ENCODE measurements at places on chromosomes 6 and 20. TPM values are rescaled to one million over a fixed set of nuclear protein-coding genes. Genes with fewer than 3 reads are reported as not detected.

Gene NFKBIL1
- 28.2 TPM for polyA plus RNA-seq

Gene SALL4
- not detected for polyA plus RNA-seq

Gene KCNK17
- not detected for polyA plus RNA-seq

Gene IMPG1
- polyA plus RNA-seq: 0.69 TPM

Gene CDSN
- not detected for polyA plus RNA-seq

Gene MLIP
- 1.7 TPM for polyA plus RNA-seq

Gene ISM1
- 2.0 TPM for polyA plus RNA-seq

Gene STK4
- polyA plus RNA-seq: 4.3 TPM

Gene BTBD9
- polyA plus RNA-seq: 4.2 TPM

Gene ENTPD6
- 59.0 TPM for polyA plus RNA-seq

Gene MYLK2
- not detected for polyA plus RNA-seq

Gene GHRH
- polyA plus RNA-seq: not detected

DNA sequence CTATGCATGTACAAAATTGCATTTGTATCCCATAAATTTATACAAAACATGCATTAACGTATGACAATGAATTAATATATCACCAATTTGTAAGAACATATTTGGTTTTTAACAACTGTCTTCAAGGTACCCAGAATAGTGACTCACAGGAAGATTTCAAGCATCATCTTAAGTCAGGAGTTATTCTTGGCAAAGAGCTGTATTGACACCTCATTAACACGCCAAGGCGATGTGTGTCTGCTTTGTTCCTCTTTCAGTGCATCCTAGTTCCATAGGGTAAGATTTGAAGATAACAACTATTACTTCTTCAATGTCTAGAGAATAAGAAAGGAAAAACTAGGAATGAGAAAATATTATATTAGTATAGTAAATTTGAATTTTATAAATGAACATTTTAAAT lies 35.8 kb upstream of the TPD52L1 start:
- no peak for DNase-seq

DNA sequence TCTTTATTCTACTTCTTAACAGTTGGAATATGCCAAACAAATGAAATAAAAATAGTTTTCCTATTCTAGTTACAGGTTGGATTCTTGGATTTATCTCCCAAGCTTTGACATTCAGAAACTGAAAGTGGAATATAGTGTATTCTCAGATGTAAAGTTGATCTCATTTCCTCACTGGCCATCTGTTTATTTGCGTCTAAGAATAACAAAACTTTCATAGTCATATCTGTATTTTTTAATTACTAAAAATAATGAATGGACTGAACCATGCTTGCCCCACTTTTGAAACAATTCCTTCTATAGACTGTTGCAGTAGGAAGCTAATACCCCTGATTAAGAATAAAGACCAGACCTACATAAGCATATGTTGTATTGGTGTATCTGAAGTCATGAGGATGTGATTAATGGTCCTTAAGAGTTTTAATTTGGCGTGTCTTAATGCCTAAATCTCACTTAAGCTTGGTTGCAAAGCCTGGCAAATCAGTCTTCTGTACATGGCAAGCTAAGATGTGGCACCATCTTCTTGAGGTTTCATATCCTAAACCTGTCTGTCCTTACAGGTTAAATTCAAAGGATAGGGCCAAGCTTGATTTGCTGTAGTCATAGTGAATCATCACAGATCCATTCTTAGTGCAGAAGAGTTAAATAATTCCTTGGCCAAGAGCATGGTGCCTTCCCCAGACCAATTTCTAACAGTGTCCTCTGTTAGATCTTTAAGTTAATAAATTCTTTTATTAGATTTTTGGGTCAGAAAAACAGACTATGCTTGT lies 58.9 kb downstream of the FOXO3 start:
- no peak for DNase-seq

DNA sequence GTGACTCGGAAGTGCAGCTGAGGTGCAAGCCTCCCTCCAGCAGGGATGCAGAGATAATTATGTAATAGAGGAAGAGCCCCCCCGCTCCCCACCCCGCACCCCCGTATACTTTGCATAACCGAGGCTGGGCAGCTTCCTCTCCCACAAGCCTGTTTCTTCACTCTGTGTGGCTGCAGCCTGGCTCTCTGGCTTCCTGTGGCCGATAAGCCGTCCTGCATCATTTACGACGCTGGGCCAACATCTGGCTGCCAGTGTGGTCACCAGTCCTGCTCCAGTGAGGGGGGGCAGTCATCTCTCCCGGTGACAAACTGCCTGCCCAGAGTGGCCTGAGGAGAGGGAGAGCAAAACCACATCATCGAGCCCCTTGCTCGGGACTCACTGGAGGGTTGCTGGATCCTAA lies 59.2 kb downstream of the RBM38 start:
- peak; percentile 45 for DNase-seq

- no peak for DNase-seq
Observed at GRCh38 chr6:34486106-34486740, 20.3 kb downstream of the PACSIN1 start.

GRCh38 chr6:90101403-90101802 lies 195.2 kb downstream of the BACH2 start:
- no peak for DNase-seq

DNA sequence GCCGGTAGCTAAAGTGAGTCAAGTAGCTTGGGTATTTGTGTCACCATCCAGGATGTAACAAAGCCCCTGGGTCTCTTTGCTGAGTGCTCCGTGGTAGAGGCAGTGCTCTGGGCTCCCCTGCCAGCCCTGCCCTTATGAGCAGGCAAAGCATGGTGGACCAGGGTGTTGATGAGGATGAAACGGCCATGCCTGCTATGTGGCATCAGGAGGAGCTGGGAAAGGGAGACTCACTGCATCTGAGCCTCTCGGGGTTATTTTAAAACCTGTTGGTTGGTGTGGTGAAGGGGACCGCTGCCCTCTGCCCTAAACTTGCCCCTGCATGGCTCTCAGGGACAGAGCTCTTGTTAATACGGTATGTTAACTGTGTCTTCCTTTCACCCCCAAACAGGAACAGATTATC lies 143.1 kb downstream of the DTNBP1 start:
- DNase-seq: no peak

- no peak for DNase-seq
Observed at GRCh38 chr6:167533851-167534250, 209.0 kb downstream of the TTLL2 start.

DNA sequence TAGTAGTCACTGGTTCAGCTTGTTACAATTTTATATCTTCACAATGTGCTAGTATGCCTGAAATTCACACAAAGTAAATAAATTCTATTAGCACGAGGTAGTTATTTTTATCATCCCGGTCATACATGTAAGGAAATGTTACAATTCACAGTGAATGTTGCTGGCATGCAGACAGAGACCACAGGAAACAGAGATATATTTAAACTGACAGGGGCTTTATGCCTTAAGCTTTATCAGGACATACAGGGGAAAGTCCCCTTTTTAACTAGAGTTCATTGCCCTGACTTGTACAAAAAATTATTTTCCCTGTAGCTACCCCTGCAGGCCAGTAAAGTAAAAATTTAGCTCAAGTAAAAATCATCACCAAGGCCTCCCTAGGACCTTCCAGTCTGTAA lies 712.0 kb upstream of the NRSN1 start:
- DNase-seq: peak; percentile 93

- no peak for DNase-seq
Observed at GRCh38 chr6:169956580-169956979, 205.2 kb downstream of the ERMARD start.

GRCh38 chr20:3846740-3847428 lies at the start of gene MAVS:
Gene MAVS (plus strand): TSS chr20:3846834. CDS start chr20:3854625, 7,791 bp downstream.
- peak; percentile 95 for DNase-seq

DNA sequence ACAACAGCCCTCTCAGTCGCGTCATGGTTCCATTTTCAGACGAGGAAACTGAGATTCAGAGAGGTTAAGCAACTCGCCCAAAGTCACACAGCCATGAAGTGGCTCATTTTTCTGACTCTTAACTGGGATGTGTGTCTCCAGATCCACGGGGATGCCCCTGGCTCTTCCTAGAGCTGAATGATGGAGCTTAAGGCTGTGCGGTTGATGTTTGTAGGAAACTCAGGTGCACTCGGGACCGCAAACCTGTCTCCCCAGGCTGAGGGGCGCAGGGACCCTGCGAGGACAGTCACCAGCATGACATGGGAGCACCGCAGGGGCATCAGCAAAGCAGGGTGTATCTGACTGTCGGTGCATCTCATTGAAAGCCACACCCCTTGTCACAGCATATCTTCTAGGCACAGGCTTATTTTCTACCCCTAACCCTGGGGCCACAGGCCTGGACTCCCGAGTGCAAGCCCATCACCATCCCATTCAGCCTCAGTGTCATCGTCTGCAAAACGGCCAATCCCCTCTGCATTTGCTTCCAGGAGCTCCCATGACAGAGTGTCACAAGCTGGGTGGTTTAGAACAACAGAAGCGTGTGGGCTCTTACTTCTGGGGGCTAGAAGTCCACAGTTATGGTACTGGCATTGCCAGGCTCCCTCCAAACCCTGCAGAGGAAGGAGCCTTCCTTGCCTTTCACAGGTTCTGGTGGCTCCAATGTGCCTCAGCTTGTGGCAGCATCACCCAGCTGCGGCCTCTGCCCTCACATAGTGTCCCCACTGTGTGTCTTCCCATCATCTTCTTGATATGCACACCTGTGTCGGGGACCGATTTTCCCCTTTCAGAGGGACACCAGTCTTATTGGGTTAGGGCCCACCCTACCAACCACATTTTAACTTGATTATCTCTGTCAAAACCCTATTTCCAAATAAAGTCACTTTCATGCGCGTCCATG lies 9.9 kb upstream of the ARHGAP40 start:
- DNase-seq: no peak

DNA sequence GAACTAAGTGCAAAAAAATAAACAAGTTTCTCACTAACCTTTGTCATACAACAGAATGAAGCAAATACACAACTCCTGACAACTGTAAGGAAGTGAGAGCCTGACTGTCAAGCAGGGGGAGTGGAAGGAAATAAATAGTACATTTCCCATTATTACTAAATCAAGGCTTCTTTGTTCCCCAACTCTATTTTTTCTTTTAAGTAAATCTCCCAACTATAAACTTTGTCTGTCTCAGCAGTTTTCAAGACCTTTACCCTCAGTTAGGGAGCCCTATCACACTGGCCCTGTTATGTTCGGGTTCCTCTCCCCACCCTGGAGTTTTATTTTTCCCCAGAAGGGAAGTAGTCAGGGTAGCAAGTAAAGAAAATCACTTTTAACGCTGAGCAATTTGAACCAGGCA lies 24.1 kb upstream of the IPCEF1 start:
- DNase-seq: peak; percentile 45

- peak; percentile 4 for DNase-seq
Observed at GRCh38 chr20:39395478-39396291, 433.5 kb downstream of the DHX35 start.

DNA sequence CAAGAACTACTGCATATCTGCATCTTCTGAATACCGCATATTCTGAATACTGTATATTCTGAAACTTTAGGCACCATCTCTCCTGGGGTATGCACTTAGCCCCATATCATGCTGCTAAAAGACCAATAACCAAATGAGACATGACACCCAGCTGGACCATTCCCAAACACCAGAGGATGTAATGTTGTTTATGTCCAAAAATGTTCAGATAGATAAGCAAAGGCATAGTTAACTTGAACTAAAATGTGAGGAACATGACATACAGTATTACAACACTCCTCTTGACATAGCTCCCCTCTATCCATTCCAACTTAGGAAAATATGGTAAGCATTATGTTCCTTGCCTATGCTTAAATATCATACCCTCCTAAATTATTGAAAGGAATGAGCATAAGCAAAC lies 127.3 kb downstream of the TENT5A start:
- no peak for DNase-seq

DNA sequence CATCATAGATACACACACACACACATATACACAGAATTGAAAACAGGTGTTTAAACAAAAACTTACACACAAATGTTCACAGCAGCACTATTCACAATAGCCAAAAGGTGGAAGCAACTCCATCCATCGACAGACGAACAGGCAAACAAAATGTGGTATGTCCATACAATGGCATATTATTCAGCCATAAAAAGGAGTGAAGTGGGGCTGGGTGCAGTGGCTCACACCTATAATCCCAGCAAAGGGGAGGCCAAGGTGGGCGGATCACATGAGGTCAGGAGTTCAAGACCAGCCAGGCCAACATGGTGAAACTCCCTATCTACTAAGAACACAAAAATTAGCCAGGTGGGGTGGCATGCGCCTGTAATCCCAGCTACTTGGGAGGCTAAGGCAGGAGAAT lies 80.3 kb downstream of the CHD6 start:
- DNase-seq: no peak

GRCh38 chr6:137099689-137100403 lies 55.1 kb upstream of the IL20RA start:
- no peak for DNase-seq

DNA sequence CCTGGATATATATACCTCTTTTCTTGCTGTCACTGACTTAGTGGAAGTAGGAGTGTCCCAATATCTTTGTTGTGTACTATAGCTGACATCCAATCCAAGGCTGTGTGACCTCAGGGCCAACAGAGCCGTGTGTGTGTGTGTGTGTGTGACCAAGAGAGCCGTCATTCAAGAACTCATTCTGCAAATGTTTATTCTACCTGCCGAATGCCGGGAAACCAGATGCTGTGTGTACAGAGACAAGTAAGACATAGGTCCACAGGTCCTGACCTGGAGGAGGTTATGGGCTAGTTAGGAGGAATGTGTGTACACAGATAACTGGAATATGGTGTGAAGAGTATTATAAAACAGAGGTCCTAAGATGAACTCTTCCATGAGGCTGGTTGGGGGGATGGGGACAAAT lies 190.0 kb downstream of the DHX35 start:
- DNase-seq: no peak

- no peak for DNase-seq
Observed at GRCh38 chr6:114008331-114008730, 37.4 kb upstream of the HDAC2 start.

- no peak for DNase-seq
Observed at GRCh38 chr6:106279179-106279578, 46.4 kb downstream of the ATG5 start.

DNA sequence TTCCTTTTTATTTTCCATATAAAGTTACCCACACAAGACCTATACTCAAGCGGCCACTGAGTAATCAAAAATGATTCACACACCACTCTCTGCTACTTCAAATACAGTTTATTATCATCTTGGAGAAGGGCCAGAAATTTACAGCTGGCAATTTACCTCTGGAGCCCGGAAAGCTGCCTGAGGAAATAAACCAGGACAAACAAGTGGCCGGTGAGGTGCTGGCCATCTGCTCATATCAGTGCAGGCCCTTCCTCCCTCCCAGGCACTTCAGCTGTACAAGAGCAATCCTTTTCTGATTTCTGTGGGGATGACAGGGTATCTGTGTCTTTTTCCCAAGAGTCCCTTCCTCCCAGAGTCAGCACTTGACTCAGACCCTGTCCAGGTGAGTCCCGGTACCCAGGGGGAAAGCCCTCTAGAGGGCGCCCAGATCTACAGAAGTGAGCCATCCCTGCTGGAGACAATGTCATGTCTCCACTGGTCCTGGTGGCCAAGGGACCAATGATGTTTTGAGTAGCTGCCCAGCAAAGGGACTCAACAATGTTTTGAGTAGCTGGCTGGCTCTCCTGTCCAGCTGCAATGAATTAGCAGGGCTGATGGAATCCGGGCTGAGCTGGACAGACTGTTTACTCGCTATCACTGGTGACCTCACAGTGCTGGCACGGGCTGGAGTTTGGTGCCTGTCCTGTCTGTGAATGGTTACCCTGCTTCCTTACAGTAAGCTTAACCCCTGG lies 23.6 kb downstream of the LRP11 start:
- DNase-seq: no peak

- no peak for DNase-seq
Observed at GRCh38 chr6:126204598-126204997, 135.3 kb upstream of the CENPW start.

Measured in kidney (tissue), 22 donors.